Activated CD4-positive, CD25-positive, alpha-beta regulatory T cell treated with anti-CD3 and anti-CD28 coated beads, Interleukin-2, amount 50 U/mL, for 16 hours (primary cell): ENCODE measurements at places on chromosomes 2 and 18.

- no peak for DNase-seq
Observed at GRCh38 chr2:19574778-19575260, 216.4 kb upstream of the OSR1 start.

GRCh38 chr2:101984656-101985055 lies 7.1 kb upstream of the IL1R2 start:
- no peak for DNase-seq

- no peak for DNase-seq
Observed at GRCh38 chr18:54776282-54776977, 51.8 kb upstream of the RAB27B start.

- DNase-seq = no peak
Observed at GRCh38 chr2:104976603-104977120, 61.2 kb upstream of the MRPS9 start.

GRCh38 chr18:62786689-62787088 lies 71.3 kb downstream of the PHLPP1 start:
- DNase-seq = no peak

DNA sequence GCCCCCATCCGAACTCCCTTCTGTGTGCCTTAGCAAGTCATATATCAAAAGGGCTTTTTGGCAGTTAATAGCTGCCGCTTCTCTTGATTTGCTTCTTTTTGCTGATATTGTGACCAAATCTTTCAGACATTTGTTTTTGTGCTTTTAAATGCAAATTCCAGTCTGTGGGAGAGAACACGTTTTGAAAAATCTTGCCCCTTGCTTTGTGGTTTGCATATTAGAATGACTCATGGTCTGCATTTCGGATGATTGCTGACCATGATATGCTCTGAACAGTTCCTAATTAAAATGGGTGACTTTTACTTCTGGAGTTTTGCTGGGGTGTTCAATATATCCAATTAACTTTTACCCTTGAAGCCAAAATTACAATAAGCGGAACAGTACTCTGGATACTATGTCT lies 58.2 kb upstream of the ST6GAL2 start:
- DNase-seq = no peak

DNA sequence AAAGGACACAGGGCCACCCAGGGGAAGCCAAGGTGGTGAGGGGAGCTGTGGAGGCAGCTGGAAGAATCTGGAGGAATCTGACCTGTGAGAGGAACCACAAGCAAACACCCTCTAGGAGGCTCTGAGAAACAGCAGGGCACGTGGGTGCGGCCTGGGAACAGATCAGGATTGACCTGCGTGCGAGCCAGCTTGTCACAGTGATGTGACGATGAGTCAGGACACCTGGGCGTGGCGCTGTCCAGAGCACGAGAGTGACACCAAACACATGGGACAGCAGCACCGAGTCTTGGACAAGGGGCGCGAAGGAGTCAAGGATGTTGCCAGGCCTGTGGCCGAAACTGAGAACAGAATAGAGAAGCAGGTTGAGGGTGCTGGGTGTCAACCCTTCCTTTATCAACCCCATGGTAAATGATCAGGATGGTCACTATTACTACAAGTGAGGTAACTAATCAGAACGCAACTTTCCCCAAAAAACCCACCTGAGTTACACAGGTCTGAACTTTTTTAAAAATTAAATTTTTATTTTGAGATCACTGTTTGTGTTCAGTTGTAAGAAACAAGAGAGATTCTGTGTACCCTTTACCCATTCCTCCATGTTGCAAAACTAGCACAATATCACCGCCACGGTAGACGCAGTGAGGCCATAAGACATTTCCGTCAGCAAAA lies 637 bp upstream of the SFT2D3 start:
- DNase-seq = no peak

- no peak for DNase-seq
Observed at GRCh38 chr18:77373730-77374445, 124.2 kb downstream of the GALR1 start.

GRCh38 chr2:43201497-43201896 lies 24.9 kb downstream of the ZFP36L2 start:
- DNase-seq = no peak

DNA sequence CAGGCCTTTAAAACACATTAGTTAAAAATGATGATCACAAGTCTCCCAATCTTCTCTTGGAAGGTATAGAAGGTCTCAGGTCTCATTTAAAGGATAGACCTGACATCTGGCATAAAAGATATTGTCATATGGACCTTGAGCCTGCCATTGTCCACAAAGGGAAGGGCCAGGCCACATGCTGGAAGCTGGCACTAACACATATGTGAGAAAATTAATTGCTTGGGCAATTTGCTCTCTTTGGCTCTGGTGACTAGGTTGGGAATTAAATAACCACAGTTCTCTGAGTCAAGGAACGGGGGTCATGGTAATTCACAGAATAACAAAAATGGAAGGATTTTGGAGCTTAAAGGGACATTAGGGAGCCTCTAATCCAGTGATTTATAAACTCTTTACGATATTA lies 727.3 kb downstream of the BCL11A start:
- no peak for DNase-seq

- DNase-seq = no peak
Observed at GRCh38 chr18:79610461-79611039, 69.1 kb upstream of the CTDP1 start.

GRCh38 chr2:241771286-241772062 lies 5.1 kb upstream of the GAL3ST2 start:
- DNase-seq = no peak

DNA sequence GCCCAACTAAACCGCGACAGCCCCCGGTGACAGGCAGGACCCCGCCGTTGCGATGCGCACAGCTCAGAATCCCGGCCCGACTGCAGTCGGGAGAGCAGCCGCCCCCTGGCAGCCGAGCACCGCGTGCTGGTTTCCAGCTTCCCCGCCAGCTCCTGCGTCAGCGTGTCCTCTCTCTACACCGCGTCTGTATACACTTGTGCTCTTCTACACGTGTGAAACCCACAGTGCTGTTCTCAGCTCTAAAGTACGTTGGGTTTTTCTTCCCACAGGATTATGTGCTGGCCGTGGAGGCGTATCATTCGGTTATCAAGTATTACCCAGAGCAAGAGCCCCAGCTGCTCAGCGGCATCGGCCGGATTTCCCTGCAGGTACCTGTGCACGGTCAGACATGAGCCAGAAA lies 54.0 kb downstream of the ADI1 start:
- DNase-seq = no peak

GRCh38 chr2:12288048-12288447 lies 428.7 kb upstream of the TRIB2 start:
- no peak for DNase-seq

GRCh38 chr2:216539791-216540241 lies 41.2 kb downstream of the RPL37A start:
- DNase-seq = no peak

GRCh38 chr2:109545828-109546713 lies 67.7 kb downstream of the SEPTIN10 start:
- DNase-seq = no peak

GRCh38 chr18:10660179-10660884 lies 134.5 kb downstream of the NAPG start:
- no peak for DNase-seq

- DNase-seq = no peak
Observed at GRCh38 chr2:154710685-154711084, 12.2 kb downstream of the KCNJ3 start.

DNA sequence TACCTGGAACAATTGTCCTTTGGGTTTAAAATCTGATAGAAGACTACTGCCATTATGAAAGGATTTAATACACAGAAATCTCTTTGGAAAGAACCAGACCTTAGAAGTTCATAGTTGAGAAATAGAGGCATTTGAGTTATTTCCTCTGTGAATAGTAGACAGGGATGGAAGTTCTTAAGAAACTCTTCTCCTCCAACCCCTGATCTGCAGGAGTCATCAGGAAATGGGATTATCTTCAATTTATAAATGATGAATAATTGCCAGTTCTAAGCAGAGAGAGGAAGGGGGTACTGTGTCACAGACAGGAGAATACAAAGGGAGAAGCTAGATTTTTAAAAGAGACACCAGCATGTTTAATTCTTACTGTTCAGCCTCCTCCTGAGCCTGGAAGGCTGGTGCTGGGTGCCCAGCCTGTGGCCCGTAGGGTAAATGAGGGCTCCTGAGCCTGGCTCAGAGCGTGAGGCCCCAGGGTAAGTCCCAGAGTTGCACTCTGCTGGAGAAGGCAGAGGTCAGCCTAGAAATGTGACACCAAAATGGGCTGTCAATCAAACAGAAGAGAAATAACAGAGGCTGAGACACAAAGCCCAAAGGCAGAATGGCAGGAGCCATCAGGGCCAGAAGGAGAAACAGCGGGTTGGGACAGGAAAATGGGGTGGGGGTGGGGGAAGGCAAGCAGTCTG lies 58.2 kb upstream of the PKDCC start:
- no peak for DNase-seq

DNA sequence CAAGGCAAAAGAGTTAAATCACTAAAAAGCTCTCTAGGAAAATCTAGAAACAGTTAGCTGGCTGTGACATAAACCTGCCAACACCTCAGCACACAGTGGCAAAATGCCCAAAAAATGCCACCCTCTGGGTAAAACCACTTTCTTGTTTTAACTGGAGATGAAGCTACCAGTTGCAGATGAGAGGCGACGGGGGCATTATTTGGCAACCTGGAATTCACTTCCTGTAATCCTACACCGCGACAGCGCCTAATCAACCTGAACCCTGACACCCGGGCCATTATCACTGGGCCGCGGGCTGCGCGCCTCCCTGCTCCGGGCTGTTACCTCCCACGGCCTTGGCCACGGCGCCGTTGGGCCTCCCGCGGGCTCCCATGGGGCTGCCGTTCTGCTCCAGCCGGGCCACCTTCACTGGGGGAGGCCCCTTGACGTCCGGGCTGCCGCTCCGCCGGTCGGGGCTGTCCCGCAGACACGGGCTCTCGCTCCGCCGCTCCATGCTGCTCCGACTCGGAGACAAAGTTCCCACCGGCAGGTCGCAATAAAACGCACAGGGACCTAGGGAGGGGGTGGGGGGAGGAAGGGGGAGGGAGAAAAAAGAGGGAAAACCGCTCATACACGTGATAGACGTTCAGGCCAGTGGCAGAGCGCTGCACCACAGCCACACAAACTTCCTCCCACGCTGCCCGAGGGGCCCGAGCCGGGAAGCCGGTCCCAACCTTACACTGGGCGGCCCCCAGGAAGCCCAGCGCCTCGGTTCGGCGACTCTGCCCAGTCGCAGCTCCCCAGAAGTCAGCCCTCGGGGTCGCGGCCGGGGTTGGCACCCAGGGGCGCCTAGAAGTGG lies 2.0 kb downstream of the SATB2 start:
- no peak for DNase-seq

- no peak for DNase-seq
Observed at GRCh38 chr18:70249118-70249517, 39.7 kb upstream of the SOCS6 start.

DNA sequence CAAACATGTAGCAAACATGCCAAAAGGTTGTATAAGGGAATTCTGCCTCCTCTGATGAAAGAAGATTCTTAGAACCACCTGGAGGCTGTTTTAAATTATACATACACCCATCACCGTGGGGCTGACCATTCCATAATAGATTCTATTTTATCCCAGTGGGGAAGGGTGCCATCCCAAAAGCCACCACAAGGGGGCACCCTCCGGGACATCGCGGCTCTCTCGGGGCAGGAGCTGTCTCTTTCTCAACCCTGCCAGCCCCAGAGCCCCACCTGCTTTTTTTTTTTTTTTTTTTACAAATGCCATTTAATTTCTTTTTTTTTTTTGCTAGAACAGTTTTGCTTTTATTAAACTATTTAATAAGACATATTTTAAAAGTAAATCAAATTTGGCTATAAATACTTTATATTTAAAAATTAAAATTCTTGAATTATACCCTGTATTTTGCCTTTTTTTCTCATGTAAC lies 8.6 kb upstream of the MTCL1 start:
- peak; percentile 58 for DNase-seq

GRCh38 chr2:25512707-25513106 lies 160.7 kb downstream of the DTNB start:
- DNase-seq = no peak

GRCh38 chr2:179435566-179435965 lies 170.9 kb upstream of the SESTD1 start:
- no peak for DNase-seq

DNA sequence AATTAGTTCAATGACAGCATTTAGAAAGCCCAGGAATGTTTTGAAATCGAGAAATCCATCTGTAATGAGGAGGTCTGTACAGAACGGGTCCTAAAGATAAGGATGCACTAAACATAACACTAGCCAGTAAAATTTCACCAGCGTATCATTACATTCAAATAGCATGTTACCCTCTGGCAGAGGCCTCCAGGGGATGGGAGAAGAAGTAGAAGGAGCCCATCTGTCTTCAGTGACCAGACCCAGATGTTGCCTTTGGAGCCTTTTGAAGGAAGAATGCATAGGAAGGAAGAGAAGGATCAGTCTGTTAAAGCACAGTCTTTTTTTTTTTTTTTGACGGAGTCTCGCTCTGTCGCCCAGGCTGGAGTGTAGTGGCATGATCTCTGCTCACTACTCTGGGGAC lies 86.1 kb upstream of the BCL2L11 start:
- DNase-seq = no peak

DNA sequence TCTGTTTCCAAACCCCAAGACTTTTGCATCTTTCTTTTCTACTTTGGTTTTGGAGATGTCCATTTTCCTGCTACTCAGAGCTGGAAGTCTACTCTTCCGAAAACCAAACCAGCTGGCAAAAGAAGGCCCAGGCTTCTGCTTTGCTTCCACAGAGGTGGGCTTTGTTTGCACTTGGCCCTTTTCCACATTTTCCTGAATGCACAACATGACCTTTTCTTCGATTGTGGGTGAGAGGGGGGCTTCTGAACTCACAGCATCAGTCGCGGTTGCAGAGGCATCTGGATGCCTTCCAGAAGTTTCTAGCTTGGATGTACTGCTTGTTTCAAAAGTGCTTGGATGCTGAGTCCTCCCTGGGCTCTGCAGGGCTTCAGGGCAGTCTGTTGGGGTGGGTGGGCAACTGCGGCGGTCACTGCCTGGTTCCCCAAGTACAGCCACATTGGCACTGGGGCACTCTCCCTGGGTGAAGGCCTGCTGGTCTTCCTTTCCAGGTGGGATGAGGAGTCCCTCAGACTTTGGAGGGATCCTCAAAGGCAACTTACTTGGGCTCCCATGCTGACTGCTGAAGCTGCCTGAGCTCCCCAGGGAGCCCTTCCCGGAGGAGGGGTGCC lies 112.3 kb upstream of the LYPD1 start:
- no peak for DNase-seq

GRCh38 chr2:94874277-94874997 lies 3.2 kb downstream of the TEKT4 start:
- DNase-seq = peak; percentile 36
